NCI-H187 treated with DMSO at 0.1 percent for 48 hours (cell line): ENCODE measurements at places on chromosomes 11 and 22.

- DNase-seq = no peak
Observed at GRCh38 chr11:116962108-116962507, 124.7 kb upstream of the APOA1 start.

DNA sequence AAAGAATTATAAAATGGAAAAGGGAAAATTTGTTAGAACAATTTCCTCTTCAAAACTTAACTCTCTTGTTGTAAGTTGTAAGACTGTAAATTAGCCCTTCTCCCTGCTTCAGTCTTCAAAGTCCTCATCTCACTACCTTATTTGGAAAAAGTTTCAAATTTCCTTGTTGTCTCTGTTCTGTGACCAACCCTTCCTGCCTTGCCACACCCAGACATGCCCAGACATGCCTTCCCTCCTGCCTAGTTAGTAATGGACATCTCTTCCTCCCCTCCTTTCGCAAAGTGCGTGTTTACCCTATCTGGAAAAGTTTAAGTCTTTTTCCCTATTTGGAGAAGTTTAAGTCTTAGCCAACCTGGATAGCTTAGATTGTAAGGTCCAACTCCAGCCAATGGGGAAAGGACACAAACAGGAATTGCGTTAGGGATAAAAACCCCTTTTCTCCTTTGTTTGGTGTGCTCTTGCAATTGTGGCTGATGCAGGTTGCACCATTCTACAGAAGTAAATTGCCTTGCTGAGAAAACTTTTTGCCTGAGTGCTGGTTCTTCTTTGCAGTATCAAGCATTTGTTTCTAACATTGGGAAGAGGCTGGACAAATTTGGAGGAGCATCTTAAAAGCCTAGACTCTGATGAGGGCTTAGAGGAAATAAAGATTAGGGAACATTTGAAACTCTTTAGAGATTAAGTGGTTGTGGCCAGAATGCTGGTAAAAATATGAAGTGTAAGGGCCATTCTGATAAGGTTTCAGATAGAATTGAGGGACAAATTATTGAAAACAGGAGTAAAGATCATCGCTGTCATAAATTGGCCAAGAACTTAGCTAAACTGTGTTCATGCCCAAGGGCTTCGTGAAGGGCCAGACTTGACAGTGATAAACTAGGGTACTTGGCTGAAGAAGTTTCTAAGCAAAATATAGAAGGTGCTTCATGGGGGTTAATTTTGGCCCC, 15.4 kb downstream of the OR52K2 start:
- no peak for DNase-seq

DNA sequence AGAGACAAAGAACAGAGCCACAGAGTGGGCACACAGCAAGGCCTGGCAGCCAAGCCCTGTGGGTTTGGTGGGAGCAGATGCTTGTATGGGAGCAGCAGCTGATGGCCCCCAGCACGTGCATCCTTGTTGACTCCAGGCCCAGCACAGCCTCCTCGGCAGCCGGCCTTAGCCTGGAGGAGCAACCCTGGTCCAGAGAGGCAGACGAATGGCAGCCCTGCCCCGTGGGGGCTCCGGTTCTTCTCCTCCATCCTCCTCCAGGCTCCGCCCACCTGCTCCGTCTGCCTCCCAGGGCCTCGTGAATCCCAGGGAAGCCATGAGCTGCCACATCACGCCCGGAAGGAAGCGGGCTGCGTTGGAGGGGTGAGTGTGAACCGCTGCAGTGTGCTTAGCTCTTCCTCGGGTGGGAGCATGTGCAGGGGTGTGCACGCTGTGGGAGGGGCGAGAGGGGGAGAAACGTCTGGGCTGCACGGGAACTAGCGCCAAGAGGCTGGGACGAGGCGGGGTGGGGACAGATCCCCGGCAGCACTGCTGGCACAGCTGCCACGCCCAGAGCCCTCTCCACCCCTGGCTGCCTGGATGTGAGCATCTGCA, 36.3 kb upstream of the JAM3 start:
- DNase-seq = no peak

- no peak for DNase-seq
Observed at GRCh38 chr22:23389271-23390071, 190.6 kb downstream of the IGLL1 start.

DNA sequence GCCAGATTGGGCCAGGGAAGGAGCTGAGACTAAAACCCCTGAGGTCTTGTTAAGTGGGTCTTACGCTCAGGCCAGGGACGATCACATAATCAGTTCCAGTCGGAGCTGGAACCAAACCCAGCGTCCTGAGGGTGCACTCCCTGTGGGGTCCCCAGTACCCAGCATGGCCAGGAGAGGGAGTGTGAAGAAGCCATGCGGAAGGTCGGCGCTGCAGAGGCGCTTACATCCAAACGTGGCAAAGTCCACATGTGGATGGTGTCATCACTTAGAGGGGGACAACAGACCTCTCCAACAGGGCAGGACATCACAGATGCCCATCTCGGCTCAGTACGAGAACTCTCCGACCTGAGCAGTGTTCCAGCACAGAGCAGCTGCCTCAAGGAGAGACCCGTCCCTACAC, 8.3 kb downstream of the ATP5MGL start:
- DNase-seq = no peak

DNA sequence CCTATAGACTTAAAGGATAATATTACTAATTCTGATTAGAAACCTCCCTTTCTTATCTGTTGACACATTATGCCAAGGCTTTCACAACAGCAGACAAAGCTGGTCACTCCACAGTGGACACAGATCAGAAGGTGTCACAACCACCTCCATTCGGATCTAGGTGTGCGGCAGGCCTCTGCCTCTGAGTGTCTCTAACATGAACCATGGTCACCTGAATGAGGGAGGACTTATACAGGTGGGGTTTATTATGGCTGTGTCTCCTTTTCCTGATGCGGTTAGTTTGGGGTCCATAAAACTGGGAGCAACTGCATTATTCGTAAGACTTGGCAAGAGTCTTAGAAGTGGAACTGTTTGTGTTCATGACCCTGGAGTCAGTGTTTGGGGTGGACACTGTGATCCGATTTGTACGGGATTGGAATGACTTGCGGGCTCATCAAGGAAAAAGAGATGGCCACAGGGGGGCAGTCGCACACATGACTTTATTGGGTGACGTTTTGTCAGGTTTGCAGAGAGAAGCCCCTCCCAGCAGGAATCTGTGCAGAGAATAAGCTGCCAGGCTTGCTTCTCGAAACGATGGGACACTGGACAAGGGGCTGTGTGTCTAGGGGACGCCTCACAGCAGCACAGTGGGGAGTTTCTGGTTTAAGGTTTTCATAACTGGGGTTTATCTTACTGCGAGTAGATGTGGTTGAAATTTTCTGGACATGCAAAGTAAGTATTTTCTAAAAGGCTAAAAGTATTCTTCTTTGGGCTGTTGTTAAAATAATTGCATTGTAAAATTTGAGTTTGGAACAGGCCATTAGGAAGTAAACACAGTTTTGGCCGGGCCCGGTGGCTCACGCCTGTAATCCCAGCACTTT, 90.6 kb downstream of the GAB4 start:
- no peak for DNase-seq

- peak; percentile 8 for DNase-seq
Observed at GRCh38 chr11:536841-537621, at the start of gene LRRC56. Gene LRRC56, plus strand, starts transcription at chr11:537527. Its CDS starts 3,158 bp downstream, at chr11:540685.

DNA sequence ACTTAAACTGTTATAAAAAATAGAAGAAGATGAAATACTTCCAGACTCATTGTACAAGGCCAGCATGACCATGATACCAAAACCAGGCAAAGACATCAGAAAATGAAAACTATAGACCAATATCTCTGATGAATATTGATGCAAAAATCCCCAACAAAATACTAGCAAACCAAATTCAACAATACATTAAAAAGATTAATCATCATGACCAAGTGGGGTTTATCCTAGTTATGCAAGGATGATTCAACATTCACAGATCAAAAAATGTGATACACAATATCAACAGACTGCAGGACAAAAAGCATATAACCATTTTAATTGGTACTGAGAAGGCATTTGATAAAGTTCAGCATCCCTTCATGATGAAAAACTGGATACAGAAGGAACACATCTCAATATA, 824.5 kb upstream of the RAG2 start:
- DNase-seq = no peak

DNA sequence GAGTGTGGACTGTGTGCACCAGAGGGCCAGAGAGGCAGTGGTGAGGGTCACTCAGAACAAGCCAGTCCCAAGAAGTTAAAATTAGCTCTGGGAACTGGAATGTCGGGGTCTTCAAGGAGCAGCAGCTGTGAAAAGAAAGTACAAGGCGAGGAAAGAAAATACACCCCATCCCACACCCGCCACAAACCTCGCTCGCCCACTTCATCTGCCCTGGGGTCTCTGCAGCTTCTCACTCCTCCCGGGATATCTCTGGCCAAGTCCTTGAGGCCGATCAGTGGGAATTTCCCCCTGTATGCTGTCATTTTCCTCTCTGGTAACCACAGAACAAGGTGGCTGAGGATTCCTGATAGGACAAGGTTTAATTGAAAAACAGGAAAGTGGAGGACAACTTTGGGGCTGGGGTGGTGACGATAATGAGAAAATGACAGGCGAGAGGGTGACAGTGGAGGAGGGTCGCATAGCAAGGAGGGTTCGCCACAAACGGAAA, 36.3 kb upstream of the TIMP3 start:
- DNase-seq = no peak

DNA sequence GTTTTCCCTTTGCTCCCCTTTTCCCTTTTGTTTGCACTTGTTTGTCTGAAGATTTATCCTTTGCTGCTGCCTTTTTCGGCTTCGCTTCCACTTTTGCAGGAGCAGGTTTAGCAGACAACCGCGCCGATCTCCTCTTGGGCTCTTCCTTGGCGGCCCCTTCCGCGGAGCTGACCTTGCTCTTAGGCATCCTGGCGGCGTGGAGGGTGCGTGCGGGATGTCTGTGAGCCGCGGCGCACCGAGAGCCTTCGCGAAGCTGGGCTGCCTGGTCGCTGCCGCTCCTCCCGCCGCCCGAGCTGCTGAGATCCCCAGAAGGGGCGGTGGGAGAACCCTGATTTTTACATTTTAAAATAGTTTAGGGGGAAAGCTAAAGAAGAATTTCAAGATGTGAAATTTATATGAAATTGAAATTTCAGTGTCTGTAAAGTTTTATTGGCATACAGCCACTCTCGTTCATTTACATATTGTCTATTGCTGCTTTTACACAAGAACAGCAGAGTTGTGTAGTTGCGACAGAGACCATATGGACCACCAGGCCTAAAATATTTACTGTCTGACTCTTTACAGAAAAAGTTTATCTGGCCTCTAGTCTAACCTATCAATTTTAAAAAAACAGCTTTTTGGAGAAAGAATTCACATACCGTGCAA, 105.2 kb upstream of the RRM1 start:
- no peak for DNase-seq

GRCh38 chr22:37533995-37534394, 14.8 kb upstream of the CARD10 start:
- no peak for DNase-seq

- DNase-seq = no peak
Observed at GRCh38 chr11:48129697-48130395, 86.8 kb upstream of the OR4B1 start.

DNA sequence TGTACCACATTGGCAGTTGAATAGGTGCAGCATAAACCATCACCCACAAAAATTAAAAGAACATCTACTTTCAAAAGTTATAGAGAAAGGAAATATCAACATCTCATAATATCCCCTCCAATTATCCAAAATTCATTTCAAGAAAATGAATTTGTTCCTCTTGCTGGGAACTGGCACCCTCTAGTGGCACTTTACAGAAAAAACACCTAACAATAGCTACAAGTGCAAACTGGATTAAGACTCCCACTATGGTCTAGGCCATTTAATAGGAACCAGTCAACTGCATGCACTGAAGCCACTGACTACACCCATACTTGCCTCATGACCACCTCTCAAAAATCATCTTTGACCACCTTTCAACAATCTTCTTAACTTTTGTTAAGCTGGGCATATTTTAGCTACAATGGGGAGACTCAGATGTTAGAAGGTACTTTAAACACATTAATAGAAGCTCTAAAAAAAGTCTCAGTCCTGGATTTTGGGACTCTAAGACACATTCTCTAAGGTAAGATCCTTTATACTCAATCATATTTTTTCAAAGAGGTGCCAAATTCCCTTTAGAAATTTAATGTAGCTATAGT, 17.3 kb downstream of the TRAF6 start:
- no peak for DNase-seq

DNA sequence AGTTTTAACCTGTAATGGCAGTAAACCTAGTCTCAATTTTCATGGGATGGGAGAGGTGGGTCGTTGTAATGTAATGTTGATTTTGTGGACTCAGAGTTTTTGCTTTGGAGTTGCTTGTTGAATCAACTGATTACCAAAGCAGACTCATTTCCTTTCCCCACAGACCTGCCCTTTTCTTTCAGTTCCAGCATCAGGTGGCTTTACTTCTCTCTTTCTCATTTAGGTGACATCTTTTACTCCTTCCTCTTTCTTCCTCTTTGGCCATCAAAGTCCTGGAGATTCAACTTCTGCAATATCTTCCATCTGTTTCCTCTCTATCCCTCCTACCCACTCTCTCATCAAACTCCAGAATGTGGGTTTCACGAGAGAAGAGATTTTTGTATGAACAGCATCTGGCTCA, 313.9 kb downstream of the TMEM135 start:
- DNase-seq = no peak

GRCh38 chr11:116603728-116604323, 169.0 kb downstream of the BUD13 start:
- no peak for DNase-seq

DNA sequence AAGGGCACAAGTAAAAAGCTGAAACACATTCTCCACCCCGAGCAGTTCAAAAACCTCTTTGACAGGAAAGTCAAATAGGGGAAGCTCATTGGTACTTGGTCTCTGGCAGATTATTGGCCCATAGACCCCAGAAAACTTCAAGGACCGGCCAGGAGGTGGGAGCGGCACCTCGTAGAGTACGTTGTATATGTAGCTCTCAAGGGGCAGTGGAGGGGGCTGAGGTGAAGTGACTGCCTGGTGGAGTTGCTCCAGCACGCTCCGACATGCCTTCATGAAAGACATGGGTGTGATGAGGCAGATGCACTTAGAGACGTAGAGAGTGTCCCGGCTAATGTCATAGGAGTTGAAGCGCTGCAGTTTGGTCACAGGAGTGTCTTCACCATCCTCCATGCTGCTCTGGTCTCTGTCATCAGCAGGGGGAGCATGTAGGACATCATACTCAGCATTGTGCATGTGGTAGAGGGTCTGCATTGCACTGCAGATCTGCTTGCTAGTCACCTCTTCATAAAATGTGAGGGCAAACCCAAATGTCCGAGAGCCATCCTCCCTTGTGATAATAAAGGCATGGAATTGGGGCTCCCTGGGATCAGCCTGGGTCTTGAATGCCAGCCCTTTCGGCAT, 61.3 kb downstream of the DENND5A start:
- no peak for DNase-seq

- DNase-seq = no peak
Observed at GRCh38 chr11:17740649-17741235, 6.2 kb downstream of the KCNC1 start.

DNA sequence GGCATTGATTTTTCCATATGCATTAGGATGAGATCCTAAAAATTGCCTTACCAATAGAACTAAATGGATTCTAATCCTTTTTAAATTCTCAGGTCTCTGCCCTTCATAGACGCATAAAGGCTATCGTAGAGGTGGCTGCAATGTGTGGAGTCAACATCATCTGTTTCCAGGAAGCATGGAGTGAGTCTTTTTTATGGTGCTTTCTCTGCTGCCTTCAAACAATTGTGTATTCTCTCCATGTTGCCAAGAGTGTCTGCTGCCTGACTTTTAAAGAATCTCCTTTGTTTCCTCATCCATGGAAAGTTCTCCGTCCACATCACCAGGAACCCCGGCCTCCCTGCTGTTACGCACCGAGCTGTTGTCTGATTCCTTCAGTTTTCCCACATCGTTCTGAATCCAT, 6.9 kb downstream of the UPB1 start:
- DNase-seq = no peak
